ENCODE measurements at places on chromosomes 3 and 15.

DNA sequence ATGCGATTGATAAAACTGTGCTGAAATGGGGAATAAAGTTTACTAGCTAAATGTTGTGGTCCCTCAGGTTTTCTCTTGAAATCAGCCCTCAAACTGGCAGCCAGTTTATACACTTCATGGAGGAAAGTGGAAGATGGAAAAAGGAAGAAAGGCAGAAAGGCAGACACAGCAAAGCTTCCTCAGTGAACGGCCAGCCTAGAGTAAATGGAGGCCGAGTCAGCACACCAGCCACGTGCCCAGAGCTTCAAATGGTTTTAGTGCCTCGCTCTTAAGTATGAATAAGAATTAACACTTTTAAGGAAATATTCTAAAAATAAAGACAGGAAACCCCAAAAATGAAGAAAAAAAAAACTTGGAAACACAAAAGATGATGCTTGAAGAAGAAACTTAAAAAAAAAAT, 48.3 kb downstream of the GNB4 start:
- no peak for DNase-seq

GRCh38 chr15:100725121-100726069, 123.0 kb downstream of the ASB7 start:
- no peak for DNase-seq

GRCh38 chr3:122498152-122498551, 16.6 kb downstream of the KPNA1 start:
- no peak for DNase-seq

- DNase-seq = no peak
Measured at GRCh38 chr15:79161837-79162508, 71.4 kb upstream of the RASGRF1 start.

GRCh38 chr3:173404156-173404555, 6.6 kb downstream of the NLGN1 start:
- no peak for DNase-seq

GRCh38 chr15:92845126-92845508, 55.0 kb upstream of the CHD2 start:
- DNase-seq = no peak

DNA sequence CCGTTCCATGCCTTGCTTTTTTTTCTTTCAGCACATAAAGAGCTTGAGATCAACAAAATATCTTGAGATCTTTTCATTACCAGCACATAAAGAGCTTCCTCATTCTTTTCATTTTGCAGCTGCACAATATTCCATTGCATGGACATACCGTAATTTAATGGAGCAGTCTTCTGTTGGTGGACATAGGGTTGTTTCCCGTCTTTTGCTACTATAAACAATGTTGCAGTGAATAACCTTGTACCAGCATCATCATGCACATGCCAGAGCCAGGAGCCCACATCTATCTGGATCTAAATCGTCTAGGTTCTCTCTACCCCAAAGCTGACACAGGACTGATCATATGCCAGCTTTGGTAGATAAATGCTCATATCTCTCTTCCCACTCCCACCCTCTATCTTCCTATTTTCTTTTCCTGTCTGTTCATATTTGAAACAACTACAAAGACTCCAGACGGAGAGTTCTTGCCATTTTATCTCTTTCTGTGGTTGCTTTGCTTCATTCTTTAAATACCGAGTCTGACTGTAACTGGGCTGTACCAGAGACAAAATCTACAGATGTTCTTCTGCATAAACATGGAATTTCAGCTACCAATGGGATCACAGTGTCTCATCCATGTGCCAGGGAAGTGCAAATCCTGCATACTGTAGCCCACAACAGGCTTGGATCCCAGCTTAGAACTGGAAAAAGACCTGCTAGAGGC, 47.1 kb upstream of the AKAP13 start:
- DNase-seq = no peak

DNA sequence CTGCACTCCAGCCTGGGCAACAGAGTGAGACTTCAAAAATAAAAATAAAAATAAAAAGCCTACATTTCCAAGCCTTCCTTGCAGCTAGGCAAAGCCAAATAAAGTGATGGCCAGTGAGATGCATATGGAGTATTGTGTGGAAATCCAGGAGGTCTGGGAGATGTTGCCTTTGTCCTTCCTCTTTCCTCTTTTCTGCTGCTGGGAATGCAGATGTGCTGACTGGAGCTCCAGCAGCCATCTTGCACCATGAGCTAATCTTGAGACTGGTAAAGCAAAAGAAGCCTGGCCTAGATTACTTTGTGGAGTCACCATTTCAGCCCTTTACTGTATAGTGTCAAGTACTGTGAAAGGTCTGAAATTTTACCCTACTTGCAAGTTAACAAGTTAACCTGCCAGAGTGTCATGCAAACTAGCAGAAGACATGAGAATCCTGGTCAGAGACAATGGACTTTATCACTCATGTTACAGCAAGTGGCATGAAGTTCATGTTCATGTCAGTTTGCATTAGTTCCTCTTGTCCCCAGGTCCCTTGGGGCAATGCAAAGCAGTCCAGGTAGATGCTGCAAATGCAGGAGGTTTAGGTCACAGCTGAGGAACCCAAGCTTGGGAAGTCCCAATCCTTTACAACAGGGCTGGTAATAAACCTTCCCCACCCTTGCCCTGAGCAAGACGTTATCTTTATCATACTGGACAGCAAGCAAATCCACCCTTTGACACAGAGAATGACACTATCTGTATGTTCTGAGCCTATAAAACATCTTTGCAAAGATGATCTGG, 103.1 kb downstream of the TLE3 start:
- no peak for DNase-seq

GRCh38 chr3:49389297-49389696, 22.5 kb downstream of the RHOA start:
- no peak for DNase-seq

GRCh38 chr3:63046152-63046551, 170.9 kb upstream of the CADPS start:
- DNase-seq = no peak

- DNase-seq = no peak
Measured at GRCh38 chr15:59322056-59322759, 50.5 kb downstream of the MYO1E start.

- no peak for DNase-seq
Measured at GRCh38 chr3:125104639-125105038, 48.8 kb upstream of the HEG1 start.

- no peak for DNase-seq
Measured at GRCh38 chr15:65688462-65688861, 66.7 kb downstream of the SLC24A1 start.

GRCh38 chr3:100096866-100097265, 17.4 kb downstream of the FILIP1L start:
- no peak for DNase-seq

- DNase-seq = no peak
Measured at GRCh38 chr3:168889666-168890065, 773.8 kb downstream of the MECOM start.

- no peak for DNase-seq
Measured at GRCh38 chr3:48151807-48152427, 36.3 kb downstream of the CDC25A start.

- no peak for DNase-seq
Measured at GRCh38 chr3:100083209-100083608, 31.1 kb downstream of the FILIP1L start.

DNA sequence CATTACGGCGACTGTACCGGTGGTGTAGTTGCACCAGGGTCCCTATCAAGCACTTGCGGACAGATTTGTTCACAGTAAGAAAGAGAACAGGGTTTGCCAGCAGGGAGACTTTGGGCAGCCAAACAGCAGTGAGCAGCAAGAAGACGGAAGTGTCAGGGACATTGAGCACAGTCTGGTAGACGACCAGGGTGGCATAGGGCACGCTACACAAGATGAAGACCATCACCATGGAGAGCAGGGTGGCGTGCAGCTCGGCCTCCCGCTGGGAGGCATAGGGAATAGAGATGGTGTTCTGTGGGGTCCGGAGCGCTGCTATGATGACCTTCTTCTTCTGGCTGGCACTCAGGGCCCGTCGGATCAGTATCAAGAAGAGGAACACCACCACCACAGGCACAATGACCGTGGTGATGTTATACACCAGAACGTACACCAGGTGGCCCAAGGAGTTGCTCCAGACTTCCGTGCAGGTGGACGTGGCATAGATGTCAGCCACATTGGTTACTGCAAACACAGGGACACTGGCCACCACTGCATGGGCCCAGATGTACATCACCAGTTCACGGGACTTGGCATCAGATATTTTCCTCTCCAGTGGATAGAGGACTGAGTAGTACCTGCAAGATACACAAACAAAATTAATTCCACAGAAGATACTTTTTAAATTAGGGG, 19.1 kb upstream of the FSIP1 start:
- DNase-seq = no peak

DNA sequence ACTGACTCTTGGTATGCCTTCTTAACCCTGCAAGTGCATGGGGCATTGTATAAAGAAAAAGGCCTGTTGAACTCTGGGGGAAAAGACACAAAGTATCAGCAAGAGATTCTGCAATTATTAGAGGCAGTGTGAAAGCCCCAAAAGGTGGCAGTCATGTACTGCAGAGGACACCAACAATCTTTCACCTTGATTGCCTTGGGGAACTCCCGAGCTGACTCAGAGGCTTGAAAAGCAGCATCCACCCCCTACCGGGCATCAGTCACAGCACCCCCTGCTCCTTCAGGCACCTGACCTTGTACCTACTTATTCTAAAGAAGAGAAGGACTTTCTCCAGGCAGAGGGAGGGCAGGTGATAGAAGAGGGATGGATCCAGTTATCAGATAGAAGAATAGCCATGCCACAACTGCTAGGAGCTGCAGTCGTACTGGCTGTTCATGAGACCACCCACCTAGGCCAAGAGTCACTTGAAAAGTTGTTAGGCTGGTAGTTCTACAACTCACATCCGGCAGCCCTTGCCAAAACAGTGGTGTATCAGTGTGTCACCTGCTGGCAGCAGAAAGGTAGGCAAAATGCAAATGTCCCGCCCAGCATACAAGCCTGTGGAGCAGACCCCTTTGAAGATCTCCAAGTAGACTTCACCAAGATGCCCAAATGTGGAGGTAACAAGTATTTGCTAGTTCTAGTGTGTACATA, 241.6 kb upstream of the CNTN6 start:
- no peak for DNase-seq

- no peak for DNase-seq
Measured at GRCh38 chr3:21691036-21691435, 60.0 kb downstream of the ZNF385D start.

GRCh38 chr3:53382106-53382505, 34.8 kb upstream of the DCP1A start:
- DNase-seq = no peak

GRCh38 chr3:130604806-130605205, 87.8 kb downstream of the COL6A6 start:
- no peak for DNase-seq

DNA sequence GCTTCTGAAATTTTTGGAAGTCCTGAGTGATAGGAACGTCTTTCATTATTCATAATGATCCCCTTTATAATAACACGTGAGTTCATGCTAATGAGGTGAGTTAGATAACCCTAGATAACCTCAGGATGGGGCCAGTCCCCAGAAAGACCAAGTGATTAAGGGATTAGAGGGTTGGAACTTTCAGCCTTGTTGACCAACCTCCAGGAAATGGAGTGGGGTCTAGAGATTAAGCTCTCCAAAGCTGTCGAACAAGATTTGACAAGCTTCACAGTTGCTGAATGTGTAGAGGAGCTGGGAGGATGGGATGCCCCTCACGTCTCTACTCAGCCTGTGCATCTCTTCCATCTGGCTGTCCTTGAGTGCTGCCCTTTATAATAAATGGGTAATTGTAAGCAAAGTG, 107.1 kb downstream of the ZMAT3 start:
- DNase-seq = no peak

DNA sequence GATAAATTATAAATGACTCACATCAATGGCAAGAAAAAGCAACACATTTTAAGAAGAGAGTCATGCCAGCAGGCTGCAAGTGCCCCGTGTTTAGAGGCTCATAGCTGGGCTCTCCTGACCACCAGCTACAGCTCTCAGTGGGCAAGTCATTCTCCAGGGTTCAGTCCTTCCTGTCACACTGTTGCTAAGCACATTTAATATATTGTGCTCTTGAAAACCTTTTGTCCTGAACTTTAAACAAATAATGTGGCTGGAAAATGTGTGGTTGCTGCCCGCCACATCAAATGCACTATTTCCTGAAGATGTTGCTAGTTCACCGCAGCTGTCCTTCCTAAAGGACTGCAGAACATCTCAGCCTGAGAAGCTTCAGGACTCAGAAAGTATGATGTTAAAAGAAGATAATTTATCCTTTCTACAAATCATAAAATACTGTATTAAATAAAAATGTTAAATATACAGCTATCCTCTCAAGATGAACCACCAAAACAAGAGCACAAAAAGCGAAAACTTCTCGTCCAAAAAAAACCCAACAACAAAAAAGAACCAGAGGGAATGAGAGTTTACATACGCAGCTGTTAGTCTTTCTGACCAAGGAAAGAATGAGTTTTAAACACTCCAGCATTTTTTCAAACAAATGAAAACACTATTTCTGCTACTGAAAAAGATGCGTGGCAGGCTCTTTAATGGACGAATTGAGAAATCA, 951 bp downstream of the TARS3 start:
- no peak for DNase-seq

DNA sequence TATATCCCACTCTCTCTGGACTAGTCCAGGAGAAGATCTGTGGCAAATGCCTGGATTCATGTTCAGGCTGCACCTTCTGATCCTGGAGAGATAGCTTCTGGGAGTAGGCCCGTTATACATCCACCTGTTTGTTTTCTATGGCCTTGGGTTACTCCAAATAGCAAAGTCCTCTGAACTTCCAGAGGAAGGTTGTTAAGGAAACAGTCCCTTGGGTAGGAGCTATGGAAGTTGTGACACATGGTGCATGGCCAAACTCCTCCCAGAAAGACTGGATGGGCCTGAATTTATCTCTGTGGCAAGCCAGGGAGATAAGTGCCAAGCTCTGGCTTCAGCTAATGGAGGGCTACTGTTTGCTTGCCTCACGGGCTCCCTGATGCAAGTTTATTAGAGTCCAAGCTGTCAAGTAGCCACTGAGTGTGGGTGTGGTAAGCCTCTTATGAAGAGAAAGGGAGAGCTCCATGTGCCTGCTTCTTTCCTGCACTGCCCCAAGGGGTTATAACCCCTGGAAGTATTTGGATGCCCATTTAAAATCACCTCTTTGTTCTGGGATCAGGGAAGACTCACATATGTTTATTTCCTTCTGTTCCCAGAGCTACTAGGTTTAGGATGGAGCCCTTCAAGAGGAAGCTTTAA, 328.7 kb upstream of the ATP11B start:
- no peak for DNase-seq

DNA sequence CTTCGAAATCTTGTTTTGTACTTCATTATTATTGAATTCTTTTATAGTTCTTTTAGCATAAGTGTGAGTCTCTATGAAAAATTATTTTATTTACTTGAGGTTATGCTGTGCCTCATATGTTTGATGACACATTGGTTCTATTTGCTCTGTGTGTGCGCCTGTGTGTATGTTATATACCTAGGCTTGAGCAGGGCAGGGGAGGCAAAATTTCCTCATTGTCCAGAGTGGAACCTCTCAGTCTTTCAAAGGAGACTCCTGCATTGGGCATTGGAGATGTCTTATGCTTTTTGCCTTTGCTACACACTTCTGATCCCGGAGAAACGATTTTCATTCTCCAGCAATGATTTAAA, 58.4 kb downstream of the ALCAM start:
- no peak for DNase-seq
